ENCODE measurements at places on chromosomes 5 and 9.

- DNase-seq = no peak
Measured at GRCh38 chr5:41156739-41157138, 56.6 kb downstream of the C6 start.

DNA sequence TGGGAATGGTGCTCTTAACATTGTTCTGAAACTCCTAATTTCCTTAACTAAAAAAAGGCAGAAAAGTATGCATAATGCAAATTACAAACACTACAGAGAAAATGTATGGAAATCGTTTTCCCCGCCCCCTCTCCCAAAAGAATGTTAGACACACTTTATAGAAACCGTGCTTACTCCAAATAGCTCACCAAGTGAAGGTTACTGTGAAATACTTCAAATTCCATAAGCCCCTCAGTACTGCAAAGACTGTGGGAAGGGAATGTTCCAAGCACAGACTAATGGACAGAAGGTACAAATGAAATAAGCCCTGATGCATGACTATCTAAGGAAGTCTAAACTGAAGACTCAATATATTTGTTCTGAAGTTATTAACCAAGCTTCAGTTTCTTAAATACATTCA lies 12.5 kb downstream of the MAPKAP1 start:
- no peak for DNase-seq

DNA sequence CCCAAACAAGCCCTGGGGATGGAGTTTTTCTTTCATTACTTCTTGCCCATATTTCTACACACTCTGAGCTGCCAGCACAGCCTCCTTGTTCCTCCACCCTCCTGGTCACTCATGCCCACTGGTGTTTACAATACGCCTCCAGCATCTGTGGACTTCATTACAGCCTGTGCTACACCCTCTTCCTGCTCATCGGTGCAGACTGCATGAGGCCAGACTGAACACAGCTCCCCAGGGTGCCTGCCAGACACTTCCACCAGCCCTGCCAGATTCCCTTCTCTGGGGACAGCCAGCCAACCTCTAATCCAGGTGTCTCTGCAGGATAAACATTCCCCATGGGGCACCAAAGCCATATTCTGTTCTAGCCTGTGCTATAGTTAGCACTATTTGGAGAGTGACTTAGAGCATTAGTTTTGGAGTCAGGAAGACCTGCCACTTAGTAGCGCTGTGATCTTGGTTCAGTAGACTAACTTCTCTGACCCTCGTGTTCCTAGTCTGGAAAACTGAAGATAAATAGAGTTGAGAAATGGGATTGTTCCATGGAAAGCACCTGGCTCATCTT lies 163.8 kb upstream of the KLF4 start:
- DNase-seq = no peak

- no peak for DNase-seq
Measured at GRCh38 chr9:106930477-106930876, 67.5 kb downstream of the ZNF462 start.

- DNase-seq = no peak
Measured at GRCh38 chr5:79834098-79834753, 144.6 kb downstream of the CMYA5 start.

GRCh38 chr9:137626464-137626863 lies 7.7 kb downstream of the EHMT1 start:
- DNase-seq = no peak

DNA sequence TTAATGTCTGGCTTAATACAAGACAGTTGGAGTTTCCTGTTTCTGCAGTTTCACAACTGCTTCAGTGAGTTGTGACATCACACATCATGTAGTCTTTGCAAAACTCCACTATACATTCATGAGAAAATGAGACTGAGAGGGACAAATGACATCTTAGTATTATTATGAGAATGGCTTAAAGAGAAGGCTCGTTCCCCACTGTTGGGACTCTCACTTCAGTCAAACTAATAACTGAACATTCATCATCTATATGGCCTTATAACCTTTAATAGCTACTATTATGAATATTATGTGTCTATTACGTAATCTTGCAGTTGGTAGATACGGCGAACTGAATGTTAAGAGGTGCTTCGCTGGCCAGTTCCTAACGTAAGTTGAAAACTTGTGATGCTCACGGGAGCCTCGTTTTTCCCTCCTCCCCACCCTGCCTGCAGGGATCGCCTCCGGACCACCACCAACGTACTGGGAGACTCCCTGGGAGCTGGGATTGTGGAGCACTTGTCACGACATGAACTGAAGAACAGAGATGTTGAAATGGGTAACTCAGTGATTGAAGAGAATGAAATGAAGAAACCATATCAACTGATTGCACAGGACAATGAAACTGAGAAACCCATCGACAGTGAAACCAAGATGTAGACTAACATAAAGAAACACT lies 79.4 kb downstream of the SLC1A3 start:
- no peak for DNase-seq

- peak; percentile 74 for DNase-seq
Measured at GRCh38 chr9:18473652-18474279, at the start of gene ADAMTSL1. ADAMTSL1 (plus strand) TSS chr9:18474153; CDS start chr9:18474233, 80 bp downstream.

DNA sequence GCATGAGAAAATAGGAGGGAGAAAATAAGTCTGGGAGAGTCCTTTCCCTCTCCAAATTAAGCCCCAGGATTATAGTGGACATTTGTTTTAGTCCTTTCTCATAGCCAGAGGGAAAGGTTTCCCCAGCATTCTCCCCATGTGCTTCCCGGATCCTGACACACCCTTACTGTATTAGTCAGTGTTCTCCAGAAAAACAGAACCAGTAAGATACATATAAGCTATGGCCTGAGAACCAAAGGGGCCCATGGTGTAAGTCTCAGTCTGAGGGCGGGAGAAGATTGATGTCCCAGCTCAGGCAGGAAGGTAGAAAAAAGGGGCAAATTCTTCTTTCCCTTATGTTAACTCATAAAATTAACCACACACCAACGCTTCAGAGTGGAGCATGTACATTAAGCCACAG lies 25.6 kb upstream of the SPATA31D4 start:
- DNase-seq = no peak

GRCh38 chr9:109063760-109064159 lies 50.5 kb upstream of the CTNNAL1 start:
- DNase-seq = no peak

GRCh38 chr5:112915831-112916230 lies 6.2 kb downstream of the REEP5 start:
- DNase-seq = no peak

GRCh38 chr9:34664281-34665066 lies 2.0 kb upstream of the CCL27 start:
- peak; percentile 76 for DNase-seq

GRCh38 chr5:101989659-101990058 lies 306.4 kb downstream of the SLCO4C1 start:
- no peak for DNase-seq

GRCh38 chr5:136332223-136333015 lies 32.9 kb downstream of the TRPC7 start:
- no peak for DNase-seq

Data from SK-N-DZ (cell line).